Tibial artery (tissue), 4 donors: ENCODE measurements at places on chromosomes 7 and 10.

DNA sequence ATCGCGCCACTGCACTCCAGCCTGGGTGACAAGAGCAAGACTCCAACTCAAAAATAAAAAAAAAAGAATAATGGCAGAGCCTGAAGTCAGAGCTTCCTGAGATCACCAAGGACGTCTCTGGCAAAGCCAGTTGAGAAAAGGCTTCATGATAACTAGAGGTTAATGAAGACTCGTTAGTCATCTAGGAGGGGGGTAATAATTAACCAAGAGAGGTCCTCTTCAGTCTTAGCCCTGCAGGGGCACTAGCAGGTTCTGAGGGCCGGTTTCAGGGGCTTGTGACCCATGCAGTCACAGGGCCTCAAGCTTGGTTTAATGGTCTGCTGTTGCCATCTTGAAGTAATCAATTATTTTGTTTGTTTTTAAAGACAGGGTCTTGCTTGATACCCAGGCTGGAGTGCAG is 28.6 kb upstream of the PROSER2 start:
- DNase-seq, result no peak

GRCh38 chr7:102093599-102094315 is 192.9 kb upstream of the SH2B2 start:
- no peak for DNase-seq

DNA sequence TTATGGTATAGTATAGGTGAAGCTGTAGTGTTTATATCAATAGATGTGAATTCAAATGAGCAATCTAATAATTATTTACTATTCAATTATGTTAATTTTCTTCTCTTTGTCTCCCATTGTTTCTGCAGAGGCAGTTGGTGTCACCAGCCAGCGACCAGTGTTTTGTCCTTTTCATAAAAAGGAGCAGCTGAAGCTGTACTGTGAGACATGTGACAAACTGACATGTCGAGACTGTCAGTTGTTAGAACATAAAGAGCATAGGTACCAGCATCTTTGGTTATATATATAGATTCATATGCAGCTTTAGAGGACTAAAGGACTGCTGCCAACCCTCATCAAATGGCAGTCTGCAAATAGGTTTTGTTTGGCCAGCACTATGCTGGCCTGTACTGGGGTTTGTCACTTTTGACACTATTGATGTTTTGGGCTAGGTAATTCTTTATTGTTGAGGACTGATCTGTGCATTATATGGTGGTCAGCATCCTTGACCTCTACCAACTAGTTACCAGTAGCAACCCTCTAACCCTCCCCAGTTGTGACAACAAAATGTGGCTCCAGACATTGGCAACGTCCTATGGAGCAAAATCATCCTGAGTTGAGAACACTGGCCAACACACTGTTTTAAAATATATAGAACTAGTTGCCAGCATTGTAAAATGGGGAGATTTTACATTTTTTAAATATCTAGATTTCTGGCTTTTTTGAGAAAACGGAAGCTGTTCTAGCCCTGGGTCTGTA is 59.2 kb downstream of the TRIM24 start:
- DNase-seq, result no peak

- peak; percentile 6 for DNase-seq
Measured at GRCh38 chr10:125157505-125157904, 2.9 kb downstream of the CTBP2 start.

GRCh38 chr10:79361726-79362397 is 14.6 kb downstream of the PPIF start:
- DNase-seq, result no peak

- no peak for DNase-seq
Measured at GRCh38 chr7:4738711-4739527, 36.5 kb upstream of the AP5Z1 start.

- peak; percentile 38 for DNase-seq
Measured at GRCh38 chr10:116271593-116272439, 1.2 kb downstream of the GFRA1 start.

GRCh38 chr7:118075936-118076335 is 108.0 kb upstream of the LSM8 start:
- DNase-seq, result no peak

- no peak for DNase-seq
Measured at GRCh38 chr7:5525271-5526099, 101.9 kb upstream of the TNRC18 start.

- no peak for DNase-seq
Measured at GRCh38 chr10:110844617-110844881, 27.2 kb upstream of the PDCD4 start.

GRCh38 chr10:130729876-130730275 is 581.6 kb downstream of the TCERG1L start:
- no peak for DNase-seq

DNA sequence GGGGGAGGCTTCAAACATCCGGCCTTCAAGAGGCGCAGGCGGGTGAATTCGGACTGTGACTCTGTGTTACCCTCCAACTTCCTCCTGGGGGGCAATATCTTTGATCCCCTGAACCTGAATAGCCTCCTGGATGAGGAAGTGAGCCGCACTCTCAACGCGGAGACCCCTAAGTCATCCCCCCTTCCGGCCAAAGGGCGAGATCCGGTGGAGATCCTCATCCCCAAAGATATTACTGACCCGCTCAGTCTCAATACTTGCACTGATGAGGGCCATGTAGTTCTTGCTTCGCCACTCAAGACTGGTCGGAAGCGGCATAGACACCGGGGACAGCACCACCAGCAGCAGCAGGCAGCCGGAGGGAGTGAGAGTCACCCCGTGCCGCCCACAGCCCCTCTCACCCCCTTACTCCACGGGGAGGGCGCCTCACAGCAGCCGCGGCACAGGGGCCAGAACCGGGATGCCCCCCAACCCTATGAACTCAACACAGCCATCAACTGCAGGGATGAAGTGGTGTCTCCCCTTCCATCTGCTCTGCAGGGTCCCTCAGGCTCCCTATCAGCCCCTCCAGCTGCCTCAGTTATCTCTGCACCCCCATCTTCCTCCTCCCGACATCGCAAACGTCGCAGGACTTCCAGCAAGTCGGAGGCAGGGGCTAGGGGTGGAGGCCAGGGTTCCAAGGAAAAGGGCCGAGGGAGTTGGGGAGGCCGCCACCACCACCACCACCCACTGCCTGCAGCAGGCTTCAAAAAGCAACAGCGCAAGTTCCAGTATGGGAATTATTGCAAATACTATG is 1.1 kb downstream of the MEPCE start:
- no peak for DNase-seq

GRCh38 chr10:70649526-70649925 is 22.8 kb upstream of the ADAMTS14 start:
- DNase-seq, result no peak

DNA sequence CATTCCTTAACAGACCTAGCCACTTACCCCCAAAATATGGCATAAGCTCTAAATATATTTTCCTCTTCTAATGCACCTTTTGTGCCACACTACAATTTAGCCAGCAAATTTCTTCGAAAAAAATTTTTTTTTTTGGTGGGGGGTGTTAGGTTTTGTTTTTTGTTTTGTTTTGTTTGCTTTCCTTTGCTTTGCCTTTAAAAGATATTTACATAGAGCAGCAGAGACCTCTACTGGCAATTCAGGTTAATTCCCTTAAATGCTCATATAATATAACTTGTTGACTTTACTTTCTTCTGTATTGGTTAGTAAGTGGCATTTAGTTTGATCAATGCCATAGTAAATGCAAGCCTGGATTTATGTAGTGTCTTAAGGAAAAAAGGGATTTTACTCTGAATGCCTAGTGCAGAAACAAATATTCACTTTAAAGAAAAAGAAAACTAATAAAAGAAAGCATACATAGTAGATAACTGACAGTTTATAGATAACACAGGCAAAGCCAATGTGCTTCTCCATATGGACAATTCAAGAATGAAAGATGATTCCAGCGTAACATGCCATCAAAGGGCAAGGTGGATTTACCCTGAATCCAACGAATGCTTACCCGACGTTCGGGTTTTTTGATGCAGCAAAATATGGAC is 1250.6 kb downstream of the GATA3 start:
- DNase-seq, result no peak

GRCh38 chr10:14487488-14487883 is 156.8 kb upstream of the FRMD4A start:
- DNase-seq, result no peak

DNA sequence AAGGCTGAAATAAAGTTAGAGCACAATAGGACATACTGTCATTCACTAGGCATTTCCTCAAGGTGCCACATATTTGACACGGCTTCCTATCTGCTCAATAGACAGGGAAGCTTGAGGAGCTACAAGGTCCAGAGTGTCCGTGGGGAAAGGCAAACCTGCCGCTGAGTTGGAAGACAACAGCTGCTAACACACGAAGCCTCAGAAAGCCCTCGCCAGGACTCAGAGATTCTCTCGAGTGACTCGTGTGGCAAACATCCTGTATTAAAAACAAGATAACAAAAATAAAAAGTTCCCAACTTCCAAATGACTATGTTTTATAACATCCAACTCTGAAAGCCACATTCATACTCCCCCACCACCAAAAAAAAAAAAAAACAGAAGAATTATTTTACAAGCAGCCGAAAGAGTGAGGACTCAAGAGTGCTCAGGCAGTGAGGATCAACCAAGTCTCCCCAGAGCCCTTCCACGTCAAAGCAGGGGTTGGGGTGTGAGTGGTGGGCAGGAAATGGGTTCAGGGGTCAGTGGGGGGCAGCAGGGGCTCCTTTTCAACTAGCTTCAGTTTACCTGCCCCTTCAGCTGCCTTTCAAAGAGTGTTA is 67.6 kb downstream of the STK17A start:
- no peak for DNase-seq

GRCh38 chr7:75979759-75980429 is 14.5 kb downstream of the TMEM120A start:
- DNase-seq, result no peak

DNA sequence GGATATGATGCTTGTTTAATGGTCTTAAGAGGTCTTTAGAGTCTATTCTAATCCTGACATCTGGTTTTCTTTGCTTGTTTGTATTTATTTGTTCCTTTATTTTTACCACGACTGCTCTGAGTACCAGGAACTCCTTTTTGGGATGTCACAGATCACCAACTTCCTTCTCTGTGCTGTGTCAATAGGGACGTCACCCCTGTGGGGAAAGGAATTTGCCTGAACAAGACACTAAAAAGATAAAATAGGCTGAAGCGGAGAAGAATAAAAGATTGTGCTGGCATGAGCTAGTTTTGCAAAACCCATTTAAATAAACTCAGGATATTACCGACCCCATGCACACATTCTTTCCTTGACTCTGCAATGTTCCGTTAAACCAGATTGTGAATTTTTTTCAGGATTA is 27.7 kb downstream of the MGMT start:
- DNase-seq, result no peak

DNA sequence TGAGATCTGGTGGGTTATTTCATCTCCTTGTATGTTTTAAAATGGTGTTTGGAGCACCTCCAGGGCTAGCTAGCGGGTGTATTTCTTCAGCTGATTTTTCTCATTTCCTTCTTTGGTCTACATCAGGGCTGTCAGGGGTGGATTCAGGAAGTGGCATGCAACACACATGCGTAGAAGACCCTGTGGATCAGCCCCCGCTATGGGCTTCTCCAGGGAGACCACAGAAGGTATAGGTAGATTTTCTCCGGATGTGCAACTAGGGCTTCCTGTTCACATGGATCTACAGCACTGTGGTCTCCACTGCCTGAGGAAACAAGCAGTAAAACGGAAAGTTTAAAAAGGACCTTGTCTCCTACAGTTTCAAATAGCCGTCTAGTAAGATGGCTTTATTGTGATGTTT is 10.4 kb downstream of the NUB1 start:
- DNase-seq, result no peak

DNA sequence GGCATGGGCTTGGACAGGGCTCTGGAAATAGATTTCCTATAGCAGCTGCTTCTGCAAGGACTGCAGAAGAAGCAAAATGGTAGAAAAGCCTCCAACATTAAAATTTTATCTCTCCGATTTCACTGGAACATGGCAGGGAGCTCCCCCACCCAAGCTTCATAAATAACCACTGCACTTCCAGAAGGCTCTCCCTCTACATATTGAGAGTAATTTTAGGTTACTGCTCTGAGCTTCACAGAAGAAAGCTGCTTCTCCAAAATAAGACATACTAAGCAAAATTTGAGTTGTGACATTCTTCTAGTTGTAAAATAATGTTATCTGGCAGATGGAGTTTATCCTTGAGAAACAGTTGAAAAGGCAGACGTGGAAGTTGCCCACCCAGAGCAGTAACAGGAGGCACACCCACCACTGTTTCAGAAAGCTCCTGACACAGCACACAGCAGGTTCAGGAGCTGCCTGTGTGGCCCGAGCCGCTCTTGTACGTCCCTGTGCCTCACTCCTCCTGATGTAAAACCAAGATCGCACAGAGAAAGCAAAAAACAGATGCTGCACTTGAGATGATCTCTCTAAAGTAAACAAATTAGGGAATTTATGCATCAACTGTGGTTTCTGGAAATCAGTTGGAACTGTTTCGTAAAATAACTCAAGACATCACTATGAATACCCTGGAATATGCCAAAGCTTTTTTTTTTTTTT is 621.0 kb downstream of the PARD3 start:
- DNase-seq, result no peak

DNA sequence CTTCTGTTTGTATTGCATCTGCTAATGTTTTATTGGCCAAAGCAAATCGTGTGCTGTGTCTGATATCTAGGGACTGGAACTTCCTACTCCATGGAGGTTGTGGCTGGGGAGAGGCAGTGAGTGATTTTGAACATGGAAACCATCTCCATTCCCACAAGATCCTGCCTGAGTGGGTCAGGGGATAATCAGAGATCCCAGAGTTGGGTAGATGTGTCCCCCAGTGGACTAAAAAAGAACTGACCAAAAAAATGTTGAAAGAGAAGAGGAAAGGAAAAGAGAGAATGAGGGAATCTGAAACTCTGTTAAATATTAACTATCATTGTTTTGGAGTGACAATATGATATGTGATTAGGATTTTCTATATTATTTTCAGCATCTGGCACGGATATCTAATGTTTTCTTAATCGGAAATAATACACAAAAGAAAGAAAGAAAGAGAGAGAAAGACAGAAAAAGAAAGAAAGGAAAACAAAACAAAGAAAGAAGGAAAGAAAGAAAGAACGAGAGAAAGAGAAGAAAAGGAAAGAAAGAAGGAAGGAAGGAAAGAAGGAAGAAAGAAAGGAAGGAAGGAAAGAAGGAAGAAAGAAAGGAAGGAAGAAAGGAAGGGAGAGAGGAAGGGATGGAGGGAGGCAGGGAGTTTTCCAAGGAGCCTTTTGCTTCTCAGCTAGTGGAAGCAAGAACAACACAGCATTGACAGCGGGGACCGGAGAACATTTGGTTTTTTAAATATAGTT is 638.5 kb downstream of the CCSER2 start:
- DNase-seq, result no peak

GRCh38 chr10:49187950-49188761 is at the start of gene TMEM273:
TSS of gene TMEM273 (minus strand) at chr10:49188391. CDS start at chr10:49188336, 55 bp downstream.
- peak; percentile 69 for DNase-seq

- no peak for DNase-seq
Measured at GRCh38 chr10:84946904-84947303, 618.5 kb downstream of the CCSER2 start.

GRCh38 chr7:98922392-98923187 is 44.3 kb downstream of the TRRAP start:
- DNase-seq, result peak; percentile 82
